ENCODE measurements at places on chromosomes 6 and 20.

DNA sequence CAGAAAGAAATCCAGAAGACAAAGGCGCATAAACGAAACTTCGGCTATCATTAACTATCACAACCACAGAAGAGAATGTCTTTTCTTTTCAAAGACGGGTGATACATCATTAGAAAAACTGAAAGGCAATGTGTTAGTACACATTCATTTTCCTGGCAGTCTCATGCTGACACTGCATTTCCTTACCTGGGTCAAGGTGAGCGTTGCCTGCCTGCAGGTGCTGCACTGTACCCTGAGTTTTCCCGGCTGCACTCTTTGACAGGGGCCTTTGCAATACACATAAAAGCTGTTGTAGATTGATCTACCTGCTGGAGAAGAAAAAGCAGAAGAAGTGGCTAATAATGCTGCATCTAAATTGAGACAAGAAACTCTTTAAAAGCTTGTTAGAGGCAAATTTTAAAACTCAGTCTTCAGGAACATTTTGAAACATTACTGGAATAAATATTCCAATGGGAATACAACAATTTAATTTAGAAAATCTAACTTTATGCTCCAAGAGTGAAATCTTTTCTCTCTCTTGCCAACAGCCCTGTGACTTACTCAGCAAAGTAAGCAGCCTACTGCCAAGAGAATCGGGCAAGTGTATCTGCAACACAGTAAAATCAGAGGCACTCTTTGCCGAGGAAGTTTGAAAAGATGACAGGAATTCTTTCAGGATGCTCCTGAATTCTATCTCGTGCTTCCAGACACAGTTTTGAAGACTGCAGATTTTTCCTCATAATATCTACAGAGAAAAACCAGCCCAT is 526.4 kb downstream of the PRKN start:
- DNase-seq = no peak

- no peak for DNase-seq
Measured at GRCh38 chr20:53910351-53911002, 159.9 kb downstream of the BCAS1 start.

- no peak for DNase-seq
Measured at GRCh38 chr6:166466178-166467122, 83.7 kb upstream of the MPC1 start.

DNA sequence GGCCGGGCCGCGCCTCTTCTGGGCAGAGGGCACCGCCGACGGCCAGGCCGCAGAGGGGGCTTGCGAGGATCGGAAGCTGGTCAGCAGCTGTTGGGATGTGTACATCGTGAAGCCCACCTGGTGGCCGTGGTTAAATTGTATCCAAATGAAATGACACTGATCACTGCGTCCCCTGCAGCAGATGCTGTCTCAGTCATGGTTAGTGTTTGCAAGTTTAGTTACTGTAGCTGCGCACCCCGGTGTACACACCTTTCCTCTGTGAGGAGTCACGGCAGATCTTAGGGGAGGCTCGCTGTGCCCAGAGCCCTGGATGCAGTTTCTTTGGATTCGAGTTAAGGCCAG is 653 bp downstream of the NAA20 start:
- DNase-seq = no peak

DNA sequence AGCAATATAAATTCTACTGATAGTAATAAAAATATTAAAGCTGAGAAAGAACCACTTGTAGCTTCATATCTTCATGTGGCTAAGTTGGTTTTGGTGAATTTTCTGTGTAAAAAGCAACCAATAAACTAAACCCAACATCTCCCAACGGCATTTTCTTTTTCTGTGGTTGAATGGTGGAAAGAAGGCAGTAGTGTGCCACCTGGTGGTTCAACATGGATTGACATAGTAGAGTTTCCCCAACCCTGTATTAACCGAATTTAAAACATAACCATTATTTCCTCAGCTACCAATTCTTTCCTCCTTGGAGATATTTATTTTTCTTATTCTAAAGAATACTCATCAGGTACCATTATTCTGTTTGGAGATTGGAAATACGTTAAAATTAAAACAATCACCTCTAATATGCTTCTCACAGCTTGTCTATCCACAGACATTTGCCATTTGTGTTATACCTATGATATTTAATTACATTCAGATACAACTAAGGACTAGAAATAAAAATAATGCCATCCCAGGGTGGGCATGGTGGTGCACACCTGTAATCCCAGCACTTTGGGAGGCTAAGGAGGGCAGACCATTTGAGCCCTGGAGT is 117.1 kb upstream of the EEF1E1 start:
- no peak for DNase-seq

DNA sequence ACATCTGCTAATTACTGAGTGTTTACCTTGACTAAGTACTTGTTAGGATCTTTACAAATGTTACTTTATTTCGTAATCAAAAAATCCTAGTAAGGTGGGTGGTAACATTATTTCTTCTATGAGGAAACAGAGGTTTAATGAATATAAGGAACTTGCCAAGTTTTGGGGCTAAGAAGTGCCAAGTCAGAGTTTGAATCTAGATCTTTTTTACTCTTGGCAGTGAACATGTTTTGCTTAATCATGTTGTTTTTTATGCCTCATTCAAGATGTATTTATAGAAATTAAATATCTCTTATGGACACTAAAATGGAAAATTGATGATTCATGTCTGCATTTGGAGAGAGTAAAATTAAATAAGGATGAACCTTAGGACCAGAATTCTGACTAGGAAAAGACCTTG is 393.7 kb downstream of the UTRN start:
- DNase-seq = no peak

DNA sequence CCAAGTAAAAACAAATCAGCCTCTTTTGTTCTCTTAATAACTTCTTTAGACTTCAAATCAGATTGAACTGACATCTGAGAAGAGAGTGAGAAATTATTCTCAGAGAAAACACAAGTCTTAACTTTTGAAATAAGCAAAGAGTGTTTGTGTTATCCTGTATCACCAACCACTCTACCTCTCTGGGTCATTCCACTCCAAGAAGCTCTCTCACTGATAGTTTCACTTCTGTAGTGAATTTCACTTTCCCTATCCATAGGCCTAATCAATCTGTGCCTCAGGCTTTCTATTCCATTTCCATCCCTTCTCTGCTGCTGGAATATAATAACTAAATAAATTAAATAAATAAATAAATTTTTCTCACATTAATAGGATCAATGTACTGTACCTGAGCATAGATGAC is 235.0 kb downstream of the HTR1B start:
- no peak for DNase-seq

GRCh38 chr6:111759331-111759835 is 113.9 kb downstream of the FYN start:
- DNase-seq = no peak

GRCh38 chr20:15310361-15310760 is 972.9 kb upstream of the FLRT3 start:
- no peak for DNase-seq

DNA sequence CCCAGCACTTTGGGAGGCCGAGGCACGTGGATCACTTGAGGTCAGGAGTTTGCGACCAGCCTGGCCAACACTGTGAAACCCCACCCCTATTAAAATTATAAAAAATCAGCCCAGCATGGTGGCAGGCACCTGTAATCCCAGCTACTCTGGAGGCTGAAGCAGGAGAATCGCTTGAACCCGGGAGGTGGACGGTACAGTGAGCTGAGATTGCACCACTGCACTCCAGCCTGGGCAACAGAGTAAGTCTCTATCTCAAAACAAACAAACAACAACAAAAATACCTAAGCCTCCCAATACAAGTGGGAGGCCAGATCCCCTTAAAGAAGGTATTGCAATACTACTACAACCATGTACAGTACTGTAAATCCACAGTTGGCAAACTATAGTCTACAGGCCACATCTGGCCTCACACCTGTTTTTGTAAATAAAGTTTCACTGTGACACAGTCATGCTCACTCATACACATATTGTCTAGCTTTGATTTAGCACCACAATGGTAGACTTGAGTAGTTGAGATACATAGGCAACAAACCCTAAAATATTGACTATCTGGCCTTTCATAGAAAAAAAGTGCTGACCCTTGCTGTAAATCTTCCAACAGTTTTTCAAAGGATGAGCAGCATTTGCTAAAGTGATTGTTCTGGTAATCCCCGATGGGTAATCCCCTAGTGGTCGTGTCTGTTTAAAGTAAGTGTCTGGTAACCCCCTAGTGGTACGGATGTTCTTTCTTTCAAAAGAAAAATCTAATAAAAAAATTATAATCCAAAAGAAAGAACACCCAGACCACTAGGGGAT is 202.0 kb downstream of the RNGTT start:
- no peak for DNase-seq

DNA sequence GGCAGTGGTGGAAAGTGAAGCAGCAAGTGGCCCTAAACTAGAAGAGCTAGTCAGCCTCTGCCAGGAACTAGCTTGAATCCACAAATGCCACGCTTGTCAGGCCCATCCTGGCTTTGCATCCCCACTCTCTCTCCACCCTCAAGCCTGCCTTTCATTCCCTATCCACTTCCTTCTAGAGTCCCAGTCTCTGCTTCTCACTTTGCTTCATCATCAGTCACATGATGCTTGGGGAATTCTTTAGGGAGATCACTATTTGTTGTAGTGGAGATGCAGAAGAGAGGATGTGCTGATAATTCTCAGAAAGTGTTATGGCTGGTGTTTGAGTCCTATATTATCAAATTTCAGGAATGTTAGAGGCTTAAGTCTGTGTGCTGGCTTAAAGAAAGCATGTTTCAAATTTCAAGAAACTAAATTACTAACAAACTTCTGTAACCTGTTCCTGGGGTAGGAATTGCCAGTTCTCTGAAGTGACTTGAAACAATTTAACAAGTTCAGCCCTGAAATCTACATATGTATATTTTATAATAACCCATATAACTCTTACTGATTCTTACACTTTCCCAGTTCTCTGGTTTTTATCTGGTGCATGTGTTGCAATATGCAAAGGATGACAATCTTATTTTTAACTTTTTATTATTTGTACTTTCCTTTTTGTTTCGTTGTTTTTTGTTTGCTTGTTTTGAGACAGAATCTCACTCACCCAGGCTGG is 7.5 kb downstream of the TRIM39 start:
- no peak for DNase-seq

DNA sequence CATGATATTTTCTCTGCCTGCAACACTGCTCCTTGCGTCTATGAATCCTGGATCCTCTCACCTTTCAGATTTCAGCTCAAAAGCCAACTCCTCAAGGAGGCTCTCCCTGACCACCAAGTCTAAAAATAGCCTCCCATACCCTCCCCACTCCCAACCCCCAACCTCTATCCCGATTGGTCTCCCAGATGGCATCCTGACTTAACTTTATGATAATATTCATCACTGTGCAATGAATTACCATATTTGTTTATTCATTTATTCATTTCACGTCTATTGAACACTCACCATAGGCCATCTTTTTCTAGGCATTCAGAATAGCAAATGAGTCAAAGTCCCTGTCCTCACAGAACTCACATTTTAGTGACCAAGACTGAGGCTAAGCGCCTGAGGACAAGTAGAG is 42.6 kb upstream of the NFATC2 start:
- no peak for DNase-seq

DNA sequence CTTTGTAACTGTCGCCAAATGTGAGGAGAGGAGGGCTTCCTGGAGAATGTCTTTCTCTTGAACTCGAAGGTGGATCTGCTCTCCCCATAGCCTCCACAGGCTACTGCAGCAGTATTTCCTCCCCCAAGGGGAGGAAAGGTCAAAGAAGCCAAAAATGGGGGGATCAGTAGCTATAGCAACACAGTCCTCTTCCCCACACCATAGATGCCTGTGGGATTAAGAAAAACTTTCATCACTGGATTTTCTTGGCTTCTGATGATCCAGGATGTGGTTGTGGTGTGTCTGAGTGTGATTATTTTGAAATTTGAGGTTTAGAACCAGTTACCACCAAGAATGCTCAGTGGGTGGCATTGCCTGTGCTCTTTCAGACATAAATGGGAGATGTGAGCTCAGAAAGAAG is 140.1 kb upstream of the SPACA1 start:
- DNase-seq = no peak

DNA sequence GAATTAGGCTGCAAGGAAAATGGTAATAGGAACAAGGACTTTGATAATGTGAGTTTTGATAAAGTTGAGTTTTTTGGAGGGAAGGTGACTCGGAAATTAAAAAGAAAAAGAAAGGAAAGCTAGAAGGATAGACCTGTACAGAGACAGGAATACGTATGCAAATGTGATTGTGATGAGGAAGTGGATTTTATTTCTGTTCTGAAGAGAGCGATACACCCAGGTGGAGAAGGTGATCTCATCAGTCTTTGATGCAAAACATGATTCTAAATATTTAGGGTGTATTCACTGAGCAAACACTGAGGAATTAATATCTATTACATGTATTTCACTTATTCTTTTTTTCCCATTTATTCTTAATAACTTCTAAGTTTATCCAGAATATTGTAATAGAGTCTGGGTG is 9.2 kb upstream of the PLEKHG1 start:
- no peak for DNase-seq

DNA sequence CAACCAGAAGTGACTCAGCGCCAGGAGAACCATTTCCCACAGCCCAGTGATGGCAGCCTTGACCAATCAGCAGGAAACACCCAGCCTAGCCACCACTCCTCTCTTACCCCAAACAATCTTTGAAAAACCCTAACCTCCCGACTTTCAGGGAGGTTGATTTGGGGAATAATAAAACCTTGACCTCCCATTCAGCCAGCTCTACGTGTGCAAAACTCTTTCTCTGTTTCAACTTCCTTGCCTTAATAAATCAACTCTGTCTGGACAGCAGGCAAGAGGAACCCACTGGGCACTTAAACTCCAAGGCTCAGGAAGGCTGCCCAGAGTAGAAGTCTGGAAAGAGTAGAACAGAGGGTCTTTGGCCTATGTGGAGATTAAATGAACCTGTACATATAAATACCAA is 35.0 kb downstream of the SERPINB1 start:
- DNase-seq = no peak

DNA sequence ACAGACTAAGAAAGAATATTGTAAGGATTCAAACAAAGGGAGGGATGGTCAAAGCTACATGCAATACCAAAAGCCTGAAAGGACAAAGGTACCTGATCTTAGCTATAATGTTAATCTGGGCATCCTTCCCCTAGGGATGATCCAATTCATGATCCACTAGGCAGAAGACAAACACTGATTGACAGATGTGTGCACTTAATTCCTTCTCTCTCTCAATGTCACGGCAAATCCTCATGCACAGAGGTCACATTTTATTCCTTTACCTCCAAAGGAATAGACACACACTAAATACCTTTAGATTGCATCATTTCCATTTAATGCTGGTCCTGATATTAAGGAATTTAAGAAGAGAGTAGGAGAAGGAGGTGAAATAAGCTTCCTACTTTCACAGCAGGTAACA is 73.4 kb downstream of the ZNF133 start:
- no peak for DNase-seq

DNA sequence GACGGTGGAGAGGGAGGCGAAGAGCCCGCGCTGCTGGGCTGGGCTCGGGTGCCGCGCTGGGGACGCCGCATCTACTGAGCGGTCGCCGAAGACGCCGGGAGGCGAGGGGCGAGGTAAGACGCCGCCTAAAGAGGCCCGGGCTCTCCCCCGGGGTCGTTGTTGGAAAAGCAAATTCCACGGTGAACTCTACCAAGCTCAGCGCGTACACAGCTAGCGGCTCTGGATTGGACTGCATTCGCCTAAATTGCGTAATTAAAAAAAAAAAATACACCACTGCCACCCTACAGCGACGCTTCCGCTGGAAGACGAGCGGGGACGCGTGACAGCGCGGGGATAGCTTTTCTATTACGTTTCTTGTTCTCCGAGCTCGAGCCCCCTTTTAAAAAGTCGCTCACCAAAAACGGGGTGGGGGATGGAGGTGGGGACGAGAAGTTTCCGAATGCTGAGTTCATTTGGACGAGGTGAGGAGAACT is 92.0 kb upstream of the PRDM1 start:
- no peak for DNase-seq

GRCh38 chr6:127343809-127344659 is 625 bp upstream of the ECHDC1 start:
- no peak for DNase-seq
